ENCODE measurements at places on chromosomes 1 and 21.

GRCh38 chr1:110605901-110606656, at the start of gene KCNA2:
TSS of gene KCNA2 (minus strand) at chr1:110606358. CDS start at chr1:110604782, 1,576 bp downstream.
- DNase-seq = no peak

DNA sequence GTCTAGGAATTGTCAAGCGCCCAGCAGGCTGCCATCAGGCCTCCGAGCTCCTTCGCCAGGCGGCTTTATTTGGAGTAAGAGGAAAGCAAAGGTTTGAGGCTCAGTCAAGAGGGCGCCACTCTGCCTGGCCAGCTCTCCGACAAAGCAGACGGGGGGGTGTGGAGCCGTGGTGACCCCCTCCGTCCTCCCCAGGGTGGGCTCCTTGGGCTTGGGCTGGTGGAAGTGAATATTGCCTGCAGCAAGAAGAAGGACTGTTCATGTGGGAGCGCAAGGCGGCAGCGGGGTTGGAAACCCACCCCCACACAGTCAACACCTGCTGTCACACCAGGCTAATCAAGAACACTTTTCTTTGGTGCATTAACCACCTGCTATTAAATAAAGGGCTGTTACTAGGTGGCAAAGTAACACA, 14.6 kb downstream of the EPHX1 start:
- no peak for DNase-seq

DNA sequence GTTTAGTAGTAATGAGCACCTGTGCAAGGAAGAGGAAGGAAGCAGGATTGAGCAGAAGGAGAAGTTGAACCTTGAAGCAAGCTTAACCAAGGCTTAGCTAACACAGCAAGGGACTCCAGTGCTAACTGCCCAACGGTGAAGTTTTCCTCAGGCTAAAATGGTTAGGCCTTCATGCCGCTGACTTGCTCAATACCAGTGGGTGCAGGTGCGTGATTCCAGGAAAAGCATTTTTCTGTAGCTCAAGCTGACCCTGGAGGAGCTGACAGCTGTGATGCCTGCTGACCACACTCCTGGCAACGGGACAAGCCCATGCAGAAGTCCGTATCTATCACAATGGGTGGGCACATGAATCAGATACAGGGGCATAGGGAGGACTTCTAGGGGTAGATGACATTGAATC, 76.5 kb upstream of the FGGY start:
- DNase-seq = no peak

DNA sequence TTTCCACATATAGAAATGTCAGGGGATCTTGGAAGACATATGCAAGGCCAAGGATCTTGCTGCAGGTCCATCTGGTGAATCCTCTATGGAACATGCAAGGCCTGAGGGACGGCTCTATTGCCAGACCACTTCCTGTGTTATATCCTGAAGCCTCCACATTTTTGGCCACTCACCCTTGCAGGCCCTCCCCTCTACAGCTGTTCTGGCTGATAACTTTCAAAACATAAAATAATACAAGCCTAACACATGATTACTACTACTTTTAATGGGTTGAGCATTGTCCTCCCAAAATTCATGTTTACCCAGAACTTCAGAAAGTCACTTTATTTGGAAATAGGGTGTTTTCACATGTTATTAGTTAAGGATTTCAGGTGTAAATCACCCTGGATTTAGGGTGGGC, 18.5 kb upstream of the LYPLAL1 start:
- DNase-seq = no peak

GRCh38 chr1:96185181-96185580, 536.4 kb upstream of the PTBP2 start:
- no peak for DNase-seq

DNA sequence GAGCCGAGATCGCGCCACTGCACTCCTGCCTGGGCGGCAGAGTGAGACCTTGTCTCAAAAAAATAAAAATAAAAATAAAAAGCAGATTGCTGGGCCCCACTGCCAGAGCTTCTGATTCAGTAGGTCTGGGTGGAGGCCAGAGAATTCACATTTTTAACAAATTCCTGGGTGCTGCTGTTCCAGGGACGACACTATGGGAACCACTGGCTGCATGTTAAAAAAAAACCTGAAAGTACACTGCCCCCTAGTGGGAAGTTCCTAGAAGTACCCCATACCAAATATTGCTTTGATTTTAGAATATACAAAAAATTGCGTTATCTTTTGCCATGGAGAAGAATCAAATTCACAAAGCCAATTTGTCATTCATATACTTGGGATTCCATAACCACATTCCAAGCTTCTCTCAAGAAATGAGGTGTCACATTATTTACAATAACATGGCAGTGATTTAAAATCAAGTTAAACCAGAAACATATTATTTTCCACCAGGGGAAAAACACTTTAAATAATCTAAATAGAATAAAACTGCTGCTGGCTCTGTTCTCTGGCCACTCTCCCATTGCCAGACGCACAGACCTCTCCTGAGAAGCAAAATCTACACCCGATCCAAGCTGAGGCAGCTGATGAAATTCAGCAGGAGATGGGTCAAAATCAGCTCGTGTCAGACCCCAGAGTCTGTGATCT, 27.4 kb downstream of the SYF2 start:
- no peak for DNase-seq

DNA sequence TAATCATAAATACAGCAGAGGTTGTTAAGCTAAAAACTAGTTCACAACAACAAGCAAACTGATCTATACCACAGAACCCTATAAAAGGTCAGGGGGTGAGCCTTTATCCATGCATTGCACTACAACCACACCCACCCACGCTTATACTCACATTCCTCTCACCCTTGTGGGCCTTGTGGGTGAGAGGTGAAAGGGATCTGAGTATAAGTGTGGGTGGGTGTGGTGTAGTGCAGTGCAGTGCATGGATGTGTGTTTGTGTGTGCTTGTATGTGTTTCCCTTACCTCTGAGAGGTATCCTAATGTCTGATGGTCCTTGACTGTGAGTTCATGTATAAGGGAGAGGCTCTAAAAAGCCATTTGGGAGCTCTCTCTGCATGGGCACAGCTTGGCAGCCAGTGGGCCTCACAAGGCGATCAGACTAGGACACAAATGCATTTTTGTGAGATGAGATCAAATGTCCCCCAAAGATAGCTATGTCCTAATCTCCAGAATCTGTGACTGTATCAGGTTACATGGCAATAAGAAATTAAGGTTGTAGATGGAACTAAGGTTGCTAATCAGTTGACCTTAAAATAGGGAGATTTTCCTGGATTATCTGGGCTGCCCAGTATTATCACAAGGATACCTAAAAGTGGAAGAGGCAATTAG, 95.5 kb upstream of the DPT start:
- no peak for DNase-seq

- DNase-seq = no peak
Observed at GRCh38 chr1:68917456-68917855, 420.6 kb upstream of the DEPDC1 start.

- no peak for DNase-seq
Observed at GRCh38 chr21:42414553-42414927, 10.8 kb downstream of the UBASH3A start.

DNA sequence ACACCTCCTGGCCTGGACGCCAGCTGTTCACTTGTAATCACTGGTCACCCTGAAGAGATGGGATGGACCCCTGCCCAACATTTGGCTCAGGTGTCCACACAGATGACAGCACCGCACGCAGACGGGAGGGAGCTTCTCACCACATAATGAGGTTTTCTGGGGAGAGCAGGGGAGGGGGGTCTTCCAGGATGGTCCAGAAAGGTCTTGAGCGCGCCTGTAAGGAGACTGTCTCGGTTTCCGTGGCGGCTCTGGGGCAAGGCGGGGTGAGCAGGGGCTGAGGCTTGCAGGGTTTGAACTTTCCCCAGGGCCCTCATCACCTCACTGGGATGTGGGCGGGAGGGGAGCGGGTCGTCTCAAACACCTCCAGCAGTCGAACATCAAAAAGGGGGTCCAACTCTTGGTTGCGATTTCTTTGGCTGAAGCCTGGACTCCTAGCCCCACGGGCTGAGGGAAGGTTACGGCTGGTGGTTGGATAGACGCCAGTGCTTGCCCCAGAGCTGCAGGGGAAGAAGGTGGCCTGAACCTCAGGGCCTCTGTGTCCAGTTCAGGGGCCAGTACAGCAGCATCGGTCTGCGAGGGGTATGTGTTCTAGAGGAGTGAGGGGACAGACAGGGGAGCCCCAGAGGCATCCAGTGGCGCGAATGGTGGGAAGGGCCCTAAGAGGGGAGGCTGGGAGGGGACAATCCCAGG, 53.8 kb downstream of the PRKCZ start:
- no peak for DNase-seq

DNA sequence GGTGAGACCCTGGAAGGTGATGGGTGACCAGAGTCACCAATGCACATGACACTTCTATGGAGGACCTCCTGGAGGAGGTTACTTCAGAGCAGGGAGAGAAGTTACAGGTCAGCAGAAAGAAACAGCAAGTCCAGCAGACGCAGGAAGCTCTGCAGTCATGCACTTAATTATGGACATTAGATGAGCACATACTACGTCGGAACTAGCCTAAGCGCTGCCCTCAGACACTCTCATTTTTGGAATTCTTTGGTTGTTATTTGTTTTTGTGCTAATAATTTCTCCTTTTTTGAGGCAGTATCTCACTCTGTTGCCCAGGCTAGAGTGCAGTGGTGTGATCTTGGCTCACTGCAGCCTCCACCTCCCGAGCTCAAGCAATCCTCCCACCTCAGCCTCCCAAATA, 93.3 kb upstream of the IFFO2 start:
- DNase-seq = no peak

DNA sequence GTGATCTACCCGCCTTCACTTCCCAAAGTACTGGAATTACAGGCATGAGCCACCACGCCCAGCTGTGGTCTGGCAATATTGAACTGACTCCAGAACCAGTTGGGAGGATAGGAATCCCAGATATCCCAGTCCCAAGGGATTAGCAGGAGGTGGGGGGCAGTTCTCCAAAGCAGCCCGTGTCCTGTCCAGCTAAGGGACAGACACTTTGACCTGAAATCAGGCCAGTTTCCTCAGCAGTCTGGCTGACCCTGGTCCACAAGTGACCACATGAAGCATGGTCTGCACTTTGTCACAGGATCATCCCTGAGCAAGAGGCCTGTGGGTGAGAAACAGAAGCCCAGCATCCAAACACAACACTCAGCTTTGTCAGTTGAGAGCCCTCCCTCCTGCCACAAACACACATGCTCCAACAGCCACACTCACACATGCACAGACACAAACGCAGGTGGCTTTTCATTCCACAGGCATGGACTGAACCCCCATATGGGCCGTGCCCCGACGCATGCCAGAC, 2.7 kb upstream of the FDPS start:
- DNase-seq = no peak

DNA sequence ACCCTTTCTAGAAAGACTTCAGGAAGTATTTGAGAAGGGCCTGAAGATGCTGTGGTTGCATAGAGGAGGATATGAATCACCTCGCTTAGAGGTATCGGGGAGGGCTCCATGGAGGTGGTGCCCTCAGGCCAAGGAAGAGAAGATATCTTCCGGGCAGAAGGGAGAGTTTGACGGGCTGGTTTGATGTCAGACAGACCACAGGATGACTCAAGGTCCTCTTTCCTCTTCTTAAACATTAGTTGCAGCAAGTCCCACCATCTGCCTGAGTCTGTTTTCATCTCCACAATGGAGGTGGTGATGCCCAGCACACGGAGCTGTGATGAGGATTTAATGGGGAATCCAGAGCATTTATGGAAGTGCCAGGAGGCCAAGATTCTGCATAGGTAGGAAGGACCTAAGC, 25.1 kb upstream of the RUNX3 start:
- peak; percentile 79 for DNase-seq

GRCh38 chr1:41447995-41448770, 36.3 kb downstream of the EDN2 start:
- no peak for DNase-seq

GRCh38 chr1:99738858-99739465, 27.5 kb downstream of the FRRS1 start:
- DNase-seq = no peak

GRCh38 chr1:244603498-244603897, 49.4 kb upstream of the DESI2 start:
- no peak for DNase-seq

DNA sequence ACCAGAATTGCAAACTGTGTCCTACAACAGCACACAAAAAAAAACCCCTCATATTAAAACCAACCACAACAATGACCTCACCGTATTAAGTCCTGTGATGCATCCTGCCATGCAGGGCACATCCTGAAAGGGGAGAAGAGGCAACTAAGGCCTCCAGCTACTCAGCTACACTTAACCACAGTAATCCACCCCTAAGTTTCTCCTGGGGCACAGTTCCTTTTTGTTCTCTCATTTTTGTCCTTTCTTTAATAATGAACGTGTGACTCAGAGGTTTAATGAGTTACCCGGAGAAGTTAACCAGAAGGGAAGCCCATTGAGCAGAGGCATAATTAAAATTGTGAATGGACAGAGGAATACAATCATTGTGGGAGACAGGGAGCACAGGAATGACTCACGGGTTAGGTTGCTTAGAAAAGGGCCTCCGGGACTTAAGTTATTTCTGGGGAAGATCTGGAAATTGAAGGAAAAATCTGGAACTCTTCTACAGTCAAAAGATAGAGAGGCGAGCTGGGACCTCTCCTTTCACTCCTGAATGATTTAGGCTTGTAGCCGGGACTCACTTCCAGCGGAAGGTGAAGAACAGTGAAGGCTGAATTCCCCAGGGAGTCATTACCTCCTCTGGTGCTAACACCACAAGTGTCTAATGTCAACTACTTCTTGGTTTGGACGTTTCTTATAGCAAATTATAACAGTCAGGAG, 36.9 kb upstream of the HIVEP3 start:
- DNase-seq = no peak

GRCh38 chr21:46605767-46606426, 1.0 kb upstream of the S100B start:
- peak; percentile 31 for DNase-seq

- no peak for DNase-seq
Observed at GRCh38 chr1:19776287-19776686, 23.4 kb downstream of the TMCO4 start.

GRCh38 chr1:86370601-86371022, 25.5 kb downstream of the ODF2L start:
- no peak for DNase-seq

GRCh38 chr1:209831615-209832014, 3.8 kb downstream of the UTP25 start:
- DNase-seq = no peak

- DNase-seq = no peak
Observed at GRCh38 chr1:222240536-222241181, 307.2 kb downstream of the HHIPL2 start.

- DNase-seq = no peak
Observed at GRCh38 chr1:25631750-25632485, 15.3 kb downstream of the MAN1C1 start.

- no peak for DNase-seq
Observed at GRCh38 chr1:32719681-32720275, 17.2 kb upstream of the SYNC start.

All from activated T-helper 2 cell treated with anti-CD3 and anti-CD28 coated beads, Interferon-gamma antibody, Interleukin-2, Interleukin-4, amounts not matched to agents 10 μg/mL and 5 μg/mL and 100 μg/mL, durations not matched to agents 14 hours and 24 hours and 36 hours (primary cell).